Cardiac muscle cell (in vitro differentiated cells and primary cell): ENCODE measurements at places on chromosomes 1 and 21. TPM values are rescaled to one million over a fixed set of nuclear protein-coding genes. Genes with fewer than 3 reads are reported as not detected.

The KCNA3 gene
- polyA plus RNA-seq = not detected in 2 replicates

The RGS5 gene
- 178 and 224 TPM in 2 replicates for polyA plus RNA-seq

The S100A7 gene
- not detected in 2 replicates for polyA plus RNA-seq

The DISC1 gene
- 5.7 and 6.5 TPM in 2 replicates for polyA plus RNA-seq

The S100A7A gene
- not detected in 2 replicates for polyA plus RNA-seq

The ITGB2 gene
- 0.12 and 0.27 TPM in 2 replicates for polyA plus RNA-seq

The FMO3 gene
- not detected in 2 replicates for polyA plus RNA-seq

The GON4L gene
- 42.0 and 44.4 TPM in 2 replicates for polyA plus RNA-seq

The SPRR2B gene
- not detected in 2 replicates for polyA plus RNA-seq

The GOLT1A gene
- 2.6 and 2.8 TPM in 2 replicates for polyA plus RNA-seq

The RGS4 gene
- polyA plus RNA-seq = 10.0 and 16.1 TPM in 2 replicates

The ZSWIM5 gene
- 7.6 and 8.6 TPM in 2 replicates for polyA plus RNA-seq

The CBR3 gene
- not detected in 2 replicates for polyA plus RNA-seq

The VCAM1 gene
- polyA plus RNA-seq = 443 and 806 TPM in 2 replicates

The KRTAP12-2 gene
- not detected in 2 replicates for polyA plus RNA-seq

The RRP1 gene
- polyA plus RNA-seq = 27.8 and 32.6 TPM in 2 replicates

The CYP4A11 gene
- not detected in 2 replicates for polyA plus RNA-seq

The MRPS15 gene
- 143 and 166 TPM in 2 replicates for polyA plus RNA-seq

The CNIH3 gene
- 4.2 and 4.7 TPM in 2 replicates for polyA plus RNA-seq

The SEMA4A gene
- polyA plus RNA-seq = 0.65 and 2.9 TPM in 2 replicates

The PIGR gene
- polyA plus RNA-seq = not detected in 2 replicates

The S100A3 gene
- polyA plus RNA-seq = 0.42 and 0.86 TPM in 2 replicates
